ENCODE measurements at places on chromosomes 2 and 18.

DNA sequence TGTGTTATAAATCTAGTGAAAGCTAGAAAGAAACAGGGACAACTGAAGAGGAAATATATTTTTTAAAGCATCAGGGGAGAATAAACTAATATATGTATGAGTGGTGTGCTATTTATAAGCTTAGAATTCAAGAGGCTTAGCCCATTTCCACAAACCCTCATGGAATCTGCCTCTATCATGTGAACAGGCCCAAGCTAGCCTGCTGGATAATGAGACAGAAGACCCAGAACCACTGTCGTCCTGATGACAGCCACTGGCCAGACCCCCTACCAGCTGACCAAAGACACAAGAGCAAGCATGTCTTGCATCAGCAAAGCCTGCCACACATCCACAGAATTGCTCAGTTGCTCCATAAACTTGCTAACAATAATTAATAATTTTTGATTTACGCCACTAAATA lies 382.3 kb upstream of the NXPH2 start:
- DNase-seq, result no peak

GRCh38 chr2:17578466-17578928 lies 38.0 kb downstream of the VSNL1 start:
- DNase-seq, result no peak

- DNase-seq, result no peak
These were observed 199.3 kb downstream of the LTBP1 start for GRCh38 chr2:33146102-33146501.

- no peak for DNase-seq
These were observed 100.4 kb upstream of the CD226 start for GRCh38 chr18:70047931-70048603.

DNA sequence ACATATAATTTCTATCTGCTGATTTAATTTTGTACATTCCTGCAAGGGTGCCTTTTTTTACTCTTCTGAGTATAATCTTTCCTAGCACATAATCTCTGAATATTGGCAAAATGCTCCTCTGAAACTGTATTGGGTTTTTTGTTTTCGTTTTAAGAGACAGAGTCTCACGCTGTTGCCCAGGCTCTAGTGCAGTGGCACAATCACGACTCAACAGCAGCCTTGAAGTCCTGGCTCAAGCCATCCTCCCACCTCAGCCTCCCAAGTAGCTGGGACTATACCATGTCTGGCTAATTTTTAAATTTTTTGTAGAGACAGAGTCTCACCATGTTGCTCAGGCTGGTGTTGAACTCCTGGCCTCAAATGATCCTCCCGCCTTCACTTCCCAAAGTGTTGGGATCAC lies 104.9 kb downstream of the SPTBN1 start:
- no peak for DNase-seq

GRCh38 chr2:113180131-113180946 lies 6.6 kb downstream of the PSD4 start:
- no peak for DNase-seq

GRCh38 chr2:20370191-20370590 lies 19.5 kb upstream of the PUM2 start:
- no peak for DNase-seq

DNA sequence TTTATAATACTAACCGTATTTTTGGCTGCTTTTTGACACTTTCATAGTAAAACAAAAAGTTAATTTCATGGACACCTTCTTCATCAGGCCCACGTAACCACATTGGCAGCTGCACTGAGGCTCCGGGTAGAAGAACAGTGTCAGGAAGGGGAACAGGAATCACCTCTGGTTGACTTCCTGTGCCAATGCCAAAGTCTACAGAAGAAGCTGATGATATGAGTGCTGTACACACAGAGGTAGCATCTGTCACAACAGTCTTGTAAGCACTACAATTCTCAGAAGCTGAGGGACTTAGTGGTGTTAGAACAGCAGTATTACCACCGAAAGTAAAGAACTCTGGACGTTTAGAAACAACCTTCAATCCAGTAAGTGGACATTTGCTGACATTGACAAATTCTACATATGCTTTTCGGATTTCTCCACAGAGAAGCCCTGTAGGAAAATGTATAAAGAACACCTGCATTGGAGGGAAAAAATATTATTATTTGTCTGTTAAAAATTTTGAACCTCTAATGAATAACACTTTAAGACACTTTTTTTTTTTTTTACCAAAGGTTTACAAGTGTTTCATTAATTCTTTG lies 85.3 kb downstream of the TRAPPC8 start:
- DNase-seq, result no peak
